COR-L47 (cell line): ENCODE measurements at places on chromosomes 7 and 10.

GRCh38 chr7:130303551-130303950 lies 10.6 kb downstream of the CPA4 start:
- no peak for DNase-seq

- no peak for DNase-seq
Observed at GRCh38 chr10:131184503-131184902, 127.0 kb downstream of the TCERG1L start.

- DNase-seq = peak; percentile 18
Observed at GRCh38 chr10:74244097-74244685, 93.2 kb downstream of the ADK start.

GRCh38 chr7:51315393-51316261 lies 982 bp downstream of the COBL start:
- DNase-seq = peak; percentile 17

DNA sequence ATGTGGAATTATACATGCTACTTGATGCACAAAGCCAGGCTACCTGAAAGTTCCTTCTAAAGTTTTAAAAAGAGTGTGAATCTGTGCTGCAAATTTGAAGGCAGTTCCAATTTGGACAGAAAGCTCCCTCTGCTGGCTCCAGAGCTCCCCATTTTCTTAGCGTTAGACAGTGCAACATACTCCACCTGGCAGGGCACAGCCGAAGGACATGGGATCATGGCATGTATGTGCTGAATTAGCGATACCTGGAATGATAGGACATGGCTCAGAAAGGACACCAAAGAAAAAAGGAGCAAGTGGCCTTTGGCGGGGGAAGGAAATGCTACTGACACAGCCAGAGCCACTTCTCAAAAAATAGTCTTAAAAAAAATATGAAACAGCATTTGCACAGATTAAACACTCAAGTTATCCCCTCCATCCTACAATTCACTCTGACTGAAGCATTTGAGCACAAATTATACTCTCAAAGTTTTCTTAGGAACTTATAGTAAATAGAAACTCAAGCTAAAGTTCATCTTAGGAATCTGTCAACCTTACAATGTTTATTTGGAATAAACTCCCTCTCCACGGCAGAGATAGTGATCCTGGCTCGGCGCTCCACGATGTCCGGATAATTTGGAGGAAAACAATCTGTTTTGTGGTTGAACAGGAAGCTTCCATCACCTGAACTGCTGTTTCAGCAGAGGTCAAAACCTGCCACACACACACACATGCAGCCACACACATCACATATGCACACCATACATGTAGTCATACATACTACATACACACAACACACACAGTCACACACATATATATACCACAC lies 80.0 kb downstream of the C7orf25 start:
- no peak for DNase-seq

- no peak for DNase-seq
Observed at GRCh38 chr7:37310327-37311080, 138.2 kb downstream of the ELMO1 start.

DNA sequence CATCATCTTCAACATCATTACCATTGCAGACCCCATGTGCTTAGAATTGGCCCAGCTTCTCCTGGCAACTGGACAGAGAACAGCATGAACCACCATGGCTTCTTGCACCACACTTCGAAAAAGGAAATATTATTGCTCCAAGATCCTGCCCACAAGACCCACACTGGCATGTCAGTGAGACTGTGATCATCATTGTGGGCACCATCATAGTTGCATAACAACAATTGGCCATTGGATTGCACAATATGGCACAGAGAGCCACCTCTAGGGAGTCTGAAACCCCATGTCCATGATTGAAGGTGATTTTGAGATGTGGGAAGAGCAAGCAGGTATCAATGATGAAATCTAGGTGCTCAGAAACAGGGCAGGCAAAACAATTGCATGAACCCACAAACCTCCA lies 918.9 kb downstream of the GRID1 start:
- DNase-seq = no peak

DNA sequence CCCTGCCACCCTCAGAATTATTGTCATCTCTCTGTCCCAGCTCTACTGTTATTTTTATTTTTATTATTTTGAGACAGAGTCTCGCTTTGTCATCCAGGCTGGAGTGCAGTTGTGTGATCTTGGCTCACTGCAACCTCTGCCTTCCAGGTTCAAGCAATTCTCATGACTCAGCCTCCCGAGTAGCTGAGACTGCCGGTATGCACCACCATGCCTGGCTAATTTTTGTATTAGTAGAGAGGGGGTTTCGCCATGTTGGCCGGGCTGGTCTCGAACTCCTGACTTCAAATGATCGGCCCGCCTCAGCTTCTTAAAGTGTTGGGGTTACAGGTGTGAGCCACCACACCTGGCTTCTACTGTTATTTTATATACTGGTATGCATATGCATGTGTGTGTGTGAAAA lies 11.0 kb downstream of the CALHM2 start:
- no peak for DNase-seq

- DNase-seq = no peak
Observed at GRCh38 chr10:103572347-103573204, 79.1 kb downstream of the NEURL1 start.

DNA sequence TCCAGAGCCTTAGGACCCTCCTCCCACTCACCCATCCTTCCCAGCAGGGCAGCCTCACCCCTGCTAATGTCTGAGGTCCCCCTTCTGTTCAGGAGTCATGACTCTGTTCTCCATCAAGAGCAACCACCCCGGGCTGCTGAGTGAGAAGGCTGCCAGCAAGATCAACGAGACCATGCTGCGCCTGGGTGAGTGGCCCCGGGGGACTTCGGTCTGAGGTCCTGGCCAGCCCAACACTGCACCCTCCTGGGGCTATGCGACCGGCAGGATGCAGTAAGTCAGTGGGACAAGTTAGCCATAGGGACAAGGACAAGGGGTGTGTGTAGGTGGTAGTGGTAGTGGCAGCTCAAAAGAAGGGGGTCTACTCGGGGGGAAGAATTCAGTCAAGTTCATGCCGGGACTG lies 16.2 kb upstream of the AHCYL2 start:
- DNase-seq = no peak

GRCh38 chr10:120887482-120887881 lies 36.3 kb downstream of the WDR11 start:
- no peak for DNase-seq

DNA sequence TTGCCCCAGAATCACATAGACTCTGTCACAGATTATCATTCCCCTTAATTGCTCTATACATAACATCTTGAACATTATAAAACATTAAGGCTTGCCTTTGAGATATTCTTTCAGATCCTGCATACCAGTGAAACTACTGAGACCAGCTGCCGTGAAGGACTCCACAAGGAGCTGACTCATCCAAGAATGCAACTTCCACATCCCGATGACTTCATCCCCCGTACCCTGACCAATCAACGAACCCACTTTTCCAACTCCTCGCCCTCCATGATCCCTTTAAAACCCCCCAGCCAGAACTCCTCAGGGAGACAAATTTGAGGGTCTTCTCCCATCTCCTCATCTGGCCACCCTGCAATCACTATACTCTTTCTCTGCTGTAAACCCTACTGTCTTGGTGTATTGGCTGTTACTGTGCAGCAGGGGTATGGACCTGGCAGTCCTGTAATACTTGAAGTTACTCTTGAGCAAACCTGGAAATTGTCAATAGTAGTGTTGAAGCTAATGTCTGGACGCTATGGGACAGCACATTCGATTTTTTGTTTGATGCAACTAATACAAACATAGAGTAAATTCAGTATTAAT lies 49.8 kb downstream of the HTR5A start:
- DNase-seq = no peak

- DNase-seq = no peak
Observed at GRCh38 chr10:97964748-97965147, 65.7 kb downstream of the CRTAC1 start.
